ENCODE measurements at places on chromosomes 1 and 21.

- no peak for DNase-seq
Measured at GRCh38 chr1:182713492-182713891, 29.1 kb upstream of the RGS8 start.

GRCh38 chr1:54697896-54698295 lies 17.8 kb upstream of the TTC4 start:
- DNase-seq: no peak

DNA sequence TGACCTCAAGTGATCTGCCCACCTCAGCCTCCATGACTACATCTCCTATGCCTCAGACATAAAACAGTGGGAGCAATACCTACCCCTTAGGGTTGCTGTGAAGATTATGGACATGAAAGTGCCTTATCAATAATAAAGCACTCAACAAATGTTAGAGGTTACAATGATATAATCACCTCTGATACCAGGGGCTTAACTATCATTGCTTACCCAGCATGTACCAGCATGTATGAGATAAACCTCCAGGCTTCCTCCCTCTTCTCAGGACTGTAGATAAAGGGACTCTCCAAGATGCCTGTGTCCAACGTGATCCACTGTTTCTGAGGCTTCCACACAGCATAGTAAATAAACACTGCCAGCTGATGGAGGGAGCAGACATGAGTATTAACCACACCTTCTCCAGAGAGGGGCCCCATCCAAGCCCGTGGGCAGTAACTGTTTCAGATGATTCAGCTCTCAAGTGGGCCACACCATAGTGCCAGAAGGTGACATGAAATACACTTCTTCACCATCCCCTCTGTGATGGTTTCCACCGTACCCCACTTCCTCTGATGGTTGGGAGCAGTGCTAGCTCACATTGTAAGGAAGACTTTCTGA lies 26.2 kb downstream of the RHBDL2 start:
- DNase-seq: no peak

GRCh38 chr1:59701376-59701775 lies 113.4 kb upstream of the HOOK1 start:
- no peak for DNase-seq

- no peak for DNase-seq
Measured at GRCh38 chr1:219703368-219703639, 90.4 kb upstream of the ZC3H11B start.
